ENCODE measurements at places on chromosomes 12 and 14. TPM values are rescaled to one million over a fixed set of nuclear protein-coding genes. Genes with fewer than 3 reads are reported as not detected.

PIP4K2C gene
- 14.3 TPM for total RNA-seq

SLCO1A2 gene
- total RNA-seq, result not detected

KCNJ8 gene
- total RNA-seq, result 1.6 TPM

IGF1 gene
- not detected for total RNA-seq

NRL gene
- 2.9 TPM for total RNA-seq

C12orf50 gene
- total RNA-seq, result not detected

RPS6KA5 gene
- total RNA-seq, result 1.3 TPM

ZNF839 gene
- 9.2 TPM for total RNA-seq

CD27 gene
- total RNA-seq, result 0.15 TPM

OTOGL gene
- total RNA-seq, result 0.17 TPM

TSHR gene
- not detected for total RNA-seq

CD4 gene
- total RNA-seq, result 5.2 TPM

ACAD10 gene
- total RNA-seq, result 26.2 TPM

NEDD1 gene
- 25.4 TPM for total RNA-seq

ASIC1 gene
- 1.5 TPM for total RNA-seq

PZP gene
- not detected for total RNA-seq

SYT1 gene
- total RNA-seq, result 4.5 TPM

FOXJ2 gene
- 9.2 TPM for total RNA-seq

C1QL4 gene
- 0.45 TPM for total RNA-seq

NR1H4 gene
- total RNA-seq, result 0.34 TPM

GOLT1B gene
- total RNA-seq, result 38.8 TPM

CSRP2 gene
- total RNA-seq, result 63.9 TPM

CMKLR1 gene
- total RNA-seq, result under 0.01 TPM

TMPRSS12 gene
- total RNA-seq, result not detected

PIWIL1 gene
- not detected for total RNA-seq

WIF1 gene
- 0.15 TPM for total RNA-seq

MMP19 gene
- 12.6 TPM for total RNA-seq

BDKRB1 gene
- total RNA-seq, result 3.1 TPM

TMEM63C gene
- total RNA-seq, result not detected

AKAP5 gene
- 0.17 TPM for total RNA-seq

EPYC gene
- 0.67 TPM for total RNA-seq

C14orf132 gene
- total RNA-seq, result 12.4 TPM

OR4K13 gene
- not detected for total RNA-seq

ASCL1 gene
- not detected for total RNA-seq

RNASE1 gene
- not detected for total RNA-seq

JDP2 gene
- 59.8 TPM for total RNA-seq

FAM90A1 gene
- total RNA-seq, result 0.17 TPM

BEST3 gene
- total RNA-seq, result not detected

KCNH3 gene
- total RNA-seq, result 2.2 TPM

KCNK13 gene
- total RNA-seq, result not detected

SCNN1A gene
- total RNA-seq, result 0.67 TPM

KLRB1 gene
- total RNA-seq, result not detected
